ENCODE measurements at places on chromosomes 16 and 17. TPM values are rescaled to one million over a fixed set of nuclear protein-coding genes. Genes with fewer than 3 reads are reported as not detected.

Gene SLC52A1
- 0.69 TPM for total RNA-seq

Gene VAC14
- 63.4 TPM for total RNA-seq

Gene C17orf50
- not detected for total RNA-seq

Gene SLC5A11
- not detected for total RNA-seq

Gene RSAD1
- 21.8 TPM for total RNA-seq

Gene KCNJ18
- total RNA-seq, result not detected

Gene ANKRD40CL
- not detected for total RNA-seq
